ENCODE measurements at places on chromosomes 5 and 9. TPM values are rescaled to one million over a fixed set of nuclear protein-coding genes. Genes with fewer than 3 reads are reported as not detected.
A peak's percentile ranks its signal among the peaks of the same experiment; 100 is the strongest.

EQTN gene
- total RNA-seq: not detected

SGCD gene
- total RNA-seq: 9.6 TPM

SLC45A2 gene
- not detected for total RNA-seq

PCDHB2 gene
- total RNA-seq: 0.35 TPM

SEMA6A gene
- total RNA-seq: 109 TPM

DNA sequence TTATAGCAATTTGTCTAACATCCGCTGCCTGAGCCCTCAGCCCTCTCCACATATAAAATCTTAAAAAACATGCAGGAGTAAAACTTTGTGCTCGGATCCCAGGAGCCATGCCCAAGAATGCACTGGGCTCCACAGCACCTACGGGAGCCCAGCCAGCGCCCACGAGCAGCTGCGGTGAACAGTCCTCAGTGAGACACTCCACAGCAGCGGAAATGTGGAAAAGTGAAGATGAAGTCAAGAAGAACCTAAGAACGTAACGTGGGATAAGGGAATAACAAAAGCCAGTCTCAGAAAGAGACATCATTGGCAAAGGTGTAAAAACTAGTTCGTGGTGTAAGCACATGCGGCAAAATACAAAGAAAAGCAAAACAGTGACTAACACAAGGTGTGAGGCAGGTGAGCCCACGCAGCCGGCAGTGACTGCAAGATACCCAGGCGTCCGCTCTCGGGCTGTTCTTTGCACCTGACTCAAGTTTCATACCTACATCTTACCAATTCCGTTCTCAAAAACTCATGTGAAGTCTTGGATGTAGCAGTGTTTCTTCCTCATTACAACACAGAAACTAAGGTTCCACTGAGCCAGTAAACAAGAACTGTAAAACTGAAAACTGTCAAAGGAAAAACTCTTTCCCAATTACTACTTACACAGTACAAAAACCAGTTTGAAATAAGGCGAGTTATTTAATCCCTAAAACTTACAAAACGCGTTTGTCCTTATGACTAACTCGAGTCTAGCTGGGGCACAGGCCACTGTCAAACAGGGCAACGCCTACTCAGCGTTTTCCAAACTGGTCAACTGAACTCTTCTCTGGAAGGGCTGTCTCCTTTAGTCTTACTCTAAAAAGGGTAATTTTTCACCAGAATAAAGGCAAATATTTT lies 1.7 kb downstream of the CAMSAP1 start:
- no peak for DNase-seq

GRCh38 chr5:125200866-125201373 lies 454.5 kb upstream of the ZNF608 start:
- no peak for DNase-seq

- no peak for DNase-seq
These were observed 20.9 kb upstream of the ARHGAP26 start for GRCh38 chr5:142749321-142749720.

GRCh38 chr9:132327537-132327936 lies 27.2 kb downstream of the SETX start:
- no peak for DNase-seq

GRCh38 chr5:179916523-179916922 lies 8.8 kb upstream of the TBC1D9B start:
- DNase-seq: no peak

DNA sequence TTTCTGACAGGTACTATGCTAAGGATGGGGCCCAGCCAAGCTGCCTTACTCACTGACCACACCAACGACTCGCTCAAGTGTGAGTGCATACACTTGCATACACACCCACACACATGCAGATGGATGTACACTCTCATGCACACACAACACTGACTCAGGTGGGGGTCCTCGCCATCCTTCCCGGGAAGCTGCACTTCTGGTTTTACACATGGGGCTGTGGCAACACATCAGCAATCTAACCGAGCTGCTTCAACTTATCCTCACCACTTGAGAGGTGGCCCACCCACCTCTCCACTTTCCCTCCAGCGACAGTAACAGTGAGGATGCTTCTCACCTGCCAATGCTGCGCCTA lies 67.2 kb upstream of the SLC25A51 start:
- DNase-seq: no peak

- DNase-seq: no peak
These were observed 56.6 kb downstream of the WHRN start for GRCh38 chr9:114448706-114449105.

DNA sequence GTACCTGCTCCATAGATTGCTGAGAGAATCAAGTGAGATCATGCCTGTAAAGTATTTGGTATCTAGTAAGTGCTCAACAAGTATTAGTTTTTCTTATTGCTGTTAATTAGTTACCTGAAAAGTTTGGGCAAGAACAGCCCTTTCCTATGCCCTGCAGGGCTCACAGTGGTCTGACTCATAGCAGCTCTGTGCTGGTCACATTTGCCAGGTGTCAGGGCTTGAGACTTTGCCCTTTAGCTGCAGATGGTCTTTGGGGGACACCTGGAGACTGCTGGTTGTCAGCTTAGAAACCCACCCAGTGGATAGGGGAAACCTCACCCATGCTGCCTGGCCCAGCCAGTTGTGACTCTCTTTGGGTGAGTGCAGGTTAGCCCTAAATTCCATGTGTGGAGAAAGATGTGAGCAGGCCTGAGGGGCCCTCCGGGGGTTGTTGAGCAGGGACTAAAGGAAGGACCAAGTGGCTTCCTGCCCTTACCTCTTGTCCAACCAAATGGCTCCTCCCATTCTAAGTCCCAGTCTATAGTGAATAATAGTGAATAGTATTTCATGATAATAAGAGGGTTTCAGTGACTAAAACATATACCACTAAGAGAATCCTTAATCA lies 9.0 kb downstream of the COL27A1 start:
- peak; percentile 26 for DNase-seq

DNA sequence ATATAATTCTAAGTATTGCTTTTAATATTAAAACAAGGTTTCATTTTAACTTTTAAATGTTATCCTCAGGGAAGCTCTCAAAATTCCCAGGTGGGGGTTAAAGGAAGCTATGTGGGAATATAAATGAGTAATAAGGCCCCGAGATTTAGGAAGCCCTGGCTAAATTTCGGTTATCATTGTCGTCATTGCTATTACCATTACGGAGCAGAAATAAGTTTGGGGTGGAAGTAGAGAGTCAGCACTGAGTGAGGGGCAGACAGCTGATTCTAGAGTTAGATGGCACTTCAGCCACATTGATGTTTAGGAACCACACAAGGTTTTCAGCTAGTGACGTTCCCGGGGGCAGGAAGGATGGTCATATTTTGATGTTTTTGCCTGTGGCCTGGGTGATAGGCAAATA lies 74.9 kb downstream of the NREP start:
- DNase-seq: no peak

- no peak for DNase-seq
These were observed 2.2 kb upstream of the TSPAN17 start for GRCh38 chr5:176644878-176645670.

All from Peyer's patch (tissue), 4 donors.